ENCODE measurements at places on chromosomes 4 and X.

- DNase-seq: no peak
These were observed 14.3 kb upstream of the UBA1 start for GRCh38 chrX:47179221-47179927.

DNA sequence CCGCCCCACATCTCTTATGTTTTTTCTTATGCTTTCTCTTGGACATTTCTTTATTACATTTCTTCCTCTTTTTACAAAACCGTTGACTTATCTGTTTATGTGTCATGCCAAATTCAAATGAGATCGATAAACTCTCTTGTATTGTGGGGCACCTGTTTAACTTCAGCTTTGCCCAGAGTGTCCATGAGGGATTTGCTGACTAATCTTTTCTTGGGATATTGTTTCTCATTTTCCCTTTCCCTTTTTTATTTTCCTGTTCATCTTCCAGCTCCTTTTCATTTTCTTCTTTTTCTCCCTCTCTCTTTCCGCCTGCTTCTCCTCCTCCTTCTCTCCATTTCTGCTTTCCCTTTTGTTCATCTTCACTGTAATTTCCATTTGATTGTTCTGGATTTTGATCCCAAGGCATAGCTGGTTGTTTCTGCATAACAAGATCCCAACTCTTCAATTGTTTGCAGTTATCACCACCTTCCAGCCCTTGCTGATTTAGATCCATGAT, 10.7 kb downstream of the TIMM8A start:
- DNase-seq: no peak

GRCh38 chr4:38920186-38920585, 52.6 kb downstream of the FAM114A1 start:
- DNase-seq: no peak

GRCh38 chr4:182449186-182449929, 206.2 kb downstream of the TENM3 start:
- DNase-seq: no peak

GRCh38 chr4:157095716-157096115, 19.8 kb downstream of the GLRB start:
- DNase-seq: no peak

GRCh38 chr4:71027611-71028010, 34.2 kb downstream of the DCK start:
- no peak for DNase-seq

- DNase-seq: no peak
These were observed 21.8 kb downstream of the WDR1 start for GRCh38 chr4:10094841-10095240.

GRCh38 chr4:7661846-7662506, 227.2 kb upstream of the PSAPL1 start:
- DNase-seq: no peak

GRCh38 chr4:142818031-142818430, 28.1 kb downstream of the INPP4B start:
- no peak for DNase-seq

GRCh38 chr4:7192252-7193029, at the start of gene SORCS2:
SORCS2 (plus strand) TSS chr4:7192538.
- DNase-seq: no peak

DNA sequence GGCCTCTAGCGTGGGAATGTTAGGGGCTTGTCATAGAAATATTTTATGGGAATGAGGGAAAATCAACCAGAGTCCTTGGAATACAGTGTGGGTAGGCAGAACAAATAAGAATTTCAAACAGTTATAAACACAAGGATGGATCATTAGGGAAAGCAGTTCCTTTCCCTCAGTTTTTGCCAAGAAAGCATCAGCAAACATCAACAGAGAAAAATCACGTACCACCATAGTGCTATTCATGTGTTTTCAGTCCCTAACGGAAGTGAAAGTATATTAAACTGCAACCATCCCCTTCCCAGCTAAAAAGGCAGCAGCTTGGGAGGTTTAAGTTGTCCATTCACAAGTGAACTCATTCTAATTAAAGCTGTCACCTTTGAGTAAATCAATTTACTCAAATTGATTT, 334.4 kb upstream of the PCDH18 start:
- DNase-seq: no peak

DNA sequence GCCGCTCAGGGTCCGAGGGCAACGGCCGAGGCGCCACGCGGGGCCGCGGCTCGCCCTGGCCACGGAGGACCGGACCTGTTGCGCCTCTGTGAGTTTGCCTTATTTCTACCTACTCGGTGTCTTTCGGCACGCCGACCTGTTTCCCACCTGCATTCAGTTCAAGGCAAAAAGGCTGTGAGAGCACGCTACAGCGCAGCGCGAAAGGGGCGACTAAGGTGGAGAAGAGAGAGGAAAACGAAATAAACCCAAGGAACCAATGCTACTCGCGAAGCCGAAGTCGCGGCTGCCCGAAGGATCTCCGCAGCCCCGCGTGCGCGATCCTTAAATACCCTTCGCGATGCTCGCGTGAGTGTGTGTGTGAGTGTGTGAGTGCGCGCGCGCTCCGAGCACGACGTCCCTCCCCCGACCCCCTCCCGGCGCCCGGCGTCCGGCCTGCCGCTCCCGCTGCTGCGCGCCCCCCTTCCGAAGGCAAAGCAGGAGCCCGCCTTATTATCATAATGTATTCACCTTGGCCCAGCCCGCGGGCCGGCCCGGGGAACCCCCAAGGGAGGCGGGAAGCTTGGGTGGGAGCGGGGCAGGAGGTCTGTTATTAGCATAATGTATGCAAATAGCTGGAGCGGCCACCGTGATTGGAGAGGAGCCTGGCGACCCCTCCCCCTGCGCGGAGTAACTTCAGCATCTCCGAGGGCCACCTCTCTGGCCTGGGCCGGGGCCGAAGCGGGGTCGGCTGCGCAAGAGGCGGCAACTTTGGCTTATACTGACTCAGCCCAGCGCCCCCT, at the start of gene COL25A1:
TSS of gene COL25A1 (minus strand) at position 298 of the 779 bp plus-strand sequence.
- no peak for DNase-seq

DNA sequence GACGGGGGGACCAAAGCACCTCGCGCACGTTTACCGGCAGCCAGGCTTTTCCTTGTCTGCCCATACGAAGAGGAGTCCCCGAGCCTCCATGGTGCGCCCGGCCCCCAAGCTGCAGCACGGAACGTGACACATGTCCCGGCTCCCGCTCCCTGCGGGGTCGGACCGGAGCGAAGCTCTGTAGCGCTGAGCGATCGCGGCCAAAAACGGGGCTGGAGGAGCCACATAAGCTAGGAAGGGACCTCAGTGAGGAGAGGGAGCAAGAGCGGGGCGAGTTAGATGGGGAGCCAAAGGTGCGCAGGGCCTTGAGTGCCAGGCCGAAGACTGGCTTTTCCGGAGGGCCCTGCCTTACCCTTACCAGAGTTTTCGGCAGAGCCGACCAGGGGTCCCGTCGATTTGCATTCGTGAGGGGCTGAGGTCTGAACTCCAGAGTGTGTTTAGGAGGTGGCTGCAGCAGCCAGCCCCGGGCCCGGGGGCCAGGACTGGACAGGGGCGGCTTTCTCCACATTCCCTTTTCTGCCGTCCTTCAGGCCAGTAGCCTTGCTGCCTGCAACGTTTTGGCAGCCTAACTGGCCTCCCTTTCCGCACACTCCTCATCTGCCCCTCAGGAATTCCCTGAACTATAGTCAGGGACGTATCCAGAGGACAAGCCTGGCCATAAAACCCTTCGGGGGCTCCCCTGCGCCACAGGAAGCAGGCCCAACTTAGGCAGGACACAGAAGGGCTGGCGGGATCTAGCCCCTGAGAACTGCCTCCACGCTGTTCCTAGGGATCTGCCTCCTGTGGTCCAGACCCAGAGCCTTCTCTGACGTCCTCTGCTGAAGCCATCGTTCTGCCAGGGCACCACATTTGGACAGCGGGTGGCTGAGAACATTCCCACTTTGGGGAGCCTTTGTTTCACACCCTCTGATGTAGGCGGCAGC, 689 bp downstream of the SSR4 start:
- no peak for DNase-seq

- DNase-seq: no peak
These were observed 444.0 kb upstream of the PITX2 start for GRCh38 chr4:111066887-111067286.

- DNase-seq: no peak
These were observed 1390.2 kb downstream of the C4orf33 start for GRCh38 chr4:130486186-130486585.

GRCh38 chr4:60812811-60813210, 387.3 kb upstream of the ADGRL3 start:
- no peak for DNase-seq

GRCh38 chrX:9561199-9561598, 96.3 kb downstream of the TBL1X start:
- no peak for DNase-seq

GRCh38 chrX:13081395-13082205, 37.2 kb upstream of the FAM9C start:
- no peak for DNase-seq
